ENCODE measurements at places on chromosomes 12 and 14. TPM values are rescaled to one million over a fixed set of nuclear protein-coding genes. Genes with fewer than 3 reads are reported as not detected.

Gene GALNT4
- total RNA-seq = 5.9 TPM

DNA sequence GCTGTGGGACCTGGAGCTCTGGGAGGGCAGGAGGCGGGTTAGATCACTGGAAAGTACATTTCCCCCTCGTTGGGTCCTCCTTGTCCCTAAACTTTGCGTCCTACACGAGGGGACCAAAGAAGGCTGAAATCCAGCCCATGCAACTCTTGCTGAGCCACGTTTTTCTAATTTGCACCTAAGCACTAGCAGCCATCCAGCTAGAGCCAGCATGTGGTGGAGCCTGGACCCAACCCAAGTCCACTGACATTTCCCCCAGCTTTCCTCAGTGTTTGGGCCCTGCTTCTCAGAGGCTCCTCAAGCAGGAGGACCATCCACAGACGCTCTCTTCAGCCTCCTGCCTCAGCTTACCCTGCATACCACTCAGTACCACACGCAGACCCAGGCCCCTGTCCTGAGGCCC, 49.7 kb downstream of the TSPAN11 start:
- no peak for DNase-seq

DNA sequence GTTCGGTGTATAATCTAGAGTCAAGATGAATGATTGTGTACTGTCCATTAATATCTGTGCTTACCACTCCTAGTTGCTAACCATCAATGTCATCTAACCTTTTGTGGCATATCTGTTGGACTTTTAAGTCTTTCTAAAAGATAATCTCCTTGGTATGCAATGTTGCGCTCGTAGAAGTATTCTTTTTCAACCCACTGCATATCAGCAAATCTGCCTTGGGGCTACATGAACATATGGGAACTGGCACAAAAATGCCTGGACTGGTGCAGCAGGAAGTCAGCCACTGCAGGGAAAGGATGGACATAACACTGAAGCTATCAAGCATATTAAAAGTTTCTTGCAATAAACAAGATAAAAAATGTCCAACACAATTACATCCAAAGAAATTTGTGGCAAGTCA, 124.3 kb upstream of the SLC38A4 start:
- no peak for DNase-seq

- no peak for DNase-seq
Observed at GRCh38 chr12:109762673-109763191, 49.1 kb downstream of the FAM222A start.

Gene ACOT4
- 1.5 TPM for total RNA-seq

- DNase-seq = no peak
Observed at GRCh38 chr14:53894456-53894855, 62.2 kb downstream of the BMP4 start.

GRCh38 chr12:51048661-51049251, 629 bp downstream of the LETMD1 start:
- no peak for DNase-seq

DNA sequence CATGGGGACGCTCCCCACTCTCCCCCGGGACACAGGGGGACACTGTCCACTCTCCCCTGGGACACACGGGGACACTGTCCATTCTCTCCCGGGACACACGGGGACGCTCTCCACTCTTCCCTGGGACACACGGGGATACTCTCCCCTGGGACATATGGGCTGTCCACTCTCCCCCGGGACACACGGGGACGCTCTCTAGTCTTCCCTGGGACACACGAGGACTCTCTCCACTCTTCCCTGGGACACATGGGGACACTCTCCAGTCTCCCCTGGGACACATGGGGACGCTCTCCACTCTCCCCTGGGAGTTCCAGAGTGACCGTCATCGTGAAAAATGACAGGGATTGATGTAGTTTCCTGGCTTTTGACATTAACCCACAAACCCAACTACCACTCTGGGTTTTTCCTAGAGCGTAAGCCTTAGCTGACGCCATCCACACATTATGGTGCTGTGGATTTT, 3.0 kb upstream of the P2RX2 start:
- DNase-seq = no peak

Gene SDSL
- 10.9 TPM for total RNA-seq

- DNase-seq = no peak
Observed at GRCh38 chr14:90617961-90618360, 198.3 kb downstream of the TTC7B start.

DNA sequence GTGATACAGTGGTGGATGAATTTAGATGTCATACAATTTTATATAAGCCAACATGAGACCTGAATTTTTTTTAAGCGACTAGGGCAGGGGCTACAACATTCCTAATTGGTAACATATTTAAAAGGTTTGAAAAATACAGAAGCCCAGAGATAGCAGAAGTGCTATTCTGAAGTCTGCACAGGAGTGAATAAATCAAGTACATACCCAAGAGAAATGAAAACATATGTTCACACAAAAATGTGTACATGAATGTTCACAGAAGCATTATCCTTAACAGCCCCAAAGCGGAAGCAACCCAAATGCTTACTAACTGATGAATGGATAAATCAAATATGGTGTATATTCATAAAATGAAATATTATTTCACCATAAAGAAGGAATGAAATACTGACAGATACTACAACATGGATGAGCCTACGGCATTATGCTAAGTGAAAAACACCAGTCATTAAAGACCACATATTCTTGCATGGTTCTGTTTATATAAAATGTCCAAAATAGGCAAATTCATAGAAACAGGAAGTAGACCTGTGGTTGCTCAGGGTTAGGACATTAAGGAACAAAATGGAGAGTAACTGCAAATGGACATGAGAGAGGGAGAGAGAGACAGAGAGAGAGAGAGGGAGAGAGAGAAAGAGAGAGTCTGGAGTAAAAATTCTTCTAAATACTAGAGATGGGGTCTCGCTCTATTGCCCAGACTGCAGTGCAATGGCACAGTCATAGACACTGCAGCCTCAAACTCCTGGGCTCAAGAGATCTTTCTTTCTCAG, 28.0 kb upstream of the GXYLT1 start:
- DNase-seq = no peak

GRCh38 chr14:50340963-50341362, 28.8 kb downstream of the DMAC2L start:
- no peak for DNase-seq

DNA sequence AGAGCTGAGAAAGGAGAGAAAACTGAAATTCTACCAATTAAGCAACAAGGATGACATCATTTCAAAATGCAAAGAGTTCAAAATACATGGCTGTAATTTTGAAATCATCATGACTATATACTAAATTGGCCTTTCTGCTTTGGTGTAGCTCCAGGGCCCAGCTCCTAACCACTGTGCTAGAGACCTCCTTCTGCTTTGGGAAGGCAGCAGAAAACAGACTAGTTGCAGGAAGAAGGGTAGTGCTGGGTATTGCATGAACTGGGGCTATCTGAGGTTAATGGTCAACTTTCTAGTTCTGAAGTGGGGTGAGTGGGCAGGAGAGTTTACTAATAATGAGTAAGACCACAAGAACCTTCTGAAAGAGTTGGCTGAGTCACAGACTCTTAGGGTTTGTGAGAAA, 66.2 kb downstream of the PTGER2 start:
- DNase-seq = no peak

DNA sequence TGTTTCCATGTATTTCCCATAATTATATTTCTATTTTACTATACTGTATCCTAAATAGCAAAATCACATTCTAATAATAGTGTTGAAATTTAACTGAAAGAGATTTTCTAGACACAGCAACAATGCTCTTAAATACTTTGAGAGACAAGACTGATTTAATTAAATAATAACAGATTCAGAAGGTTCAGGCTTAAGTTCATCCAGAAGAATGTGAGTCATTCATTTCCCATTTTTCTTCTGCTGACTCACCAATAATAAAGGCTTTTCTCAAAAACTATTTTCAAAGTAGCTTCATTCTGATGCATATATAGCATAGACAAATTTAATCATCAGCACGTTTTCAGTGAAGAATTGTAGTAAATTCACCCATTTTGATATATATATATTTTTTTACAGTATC, 481.4 kb downstream of the MDGA2 start:
- no peak for DNase-seq

Gene ADAM21
- total RNA-seq = 0.69 TPM

DNA sequence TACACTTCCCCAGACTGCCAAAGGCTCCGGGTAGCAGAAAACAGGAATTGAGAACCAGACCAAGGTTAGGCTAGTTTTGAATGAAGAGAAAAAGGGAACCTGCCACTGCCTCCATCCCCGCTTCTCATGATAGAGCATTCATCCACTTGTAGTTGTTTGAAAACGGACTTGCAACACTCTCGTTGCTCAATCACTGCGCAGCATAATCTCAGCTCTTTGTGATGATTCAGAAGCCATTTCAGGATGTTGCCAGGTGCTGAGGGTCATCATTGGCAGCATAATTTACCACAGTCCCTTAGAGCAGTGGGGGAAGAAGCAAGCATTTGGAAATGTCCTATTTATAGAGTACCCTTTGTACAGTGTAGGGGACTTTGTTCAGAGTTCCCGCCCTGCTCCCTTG, 25.6 kb downstream of the KCNK13 start:
- no peak for DNase-seq

DNA sequence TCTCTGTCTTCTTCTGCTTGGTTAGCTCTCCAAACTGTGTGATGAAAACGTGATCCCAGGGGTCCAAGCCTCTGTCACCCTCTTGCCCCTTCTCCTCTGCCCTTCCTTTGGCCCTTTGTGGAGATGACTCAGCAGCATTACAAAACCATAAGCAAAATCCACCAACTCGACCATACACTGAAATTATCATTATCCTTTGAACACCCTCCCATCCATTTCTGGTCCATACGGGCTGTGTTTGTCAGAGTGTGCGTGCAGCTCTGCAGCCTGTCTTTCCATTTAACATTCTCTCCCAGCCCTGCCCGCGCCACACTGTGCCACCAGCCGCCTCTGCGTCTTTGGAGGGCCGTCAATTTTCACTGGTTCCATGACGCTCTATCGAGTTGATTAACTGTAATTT, 69.2 kb downstream of the SLC25A47 start:
- no peak for DNase-seq

GRCh38 chr12:15165012-15165659, 56.1 kb downstream of the RERG start:
- no peak for DNase-seq

DNA sequence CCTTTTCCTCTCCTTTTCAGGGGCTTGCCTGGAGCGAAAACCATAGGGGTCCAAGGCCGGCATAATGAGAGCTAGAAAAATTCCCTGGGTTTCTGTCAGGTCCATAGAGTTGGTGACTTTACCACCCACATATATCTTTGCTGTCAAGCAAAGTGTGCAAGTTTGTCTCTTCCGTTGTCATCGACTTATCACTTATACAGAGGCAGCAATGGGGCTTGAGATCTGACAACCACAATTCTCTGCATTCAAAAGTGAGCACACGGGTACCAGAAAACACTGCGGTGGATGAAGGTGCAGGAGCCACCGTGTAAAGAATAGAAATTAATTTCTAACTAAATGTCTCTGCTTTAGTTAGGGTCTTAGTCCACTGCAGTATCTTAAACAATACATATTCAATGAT, 162.3 kb downstream of the DAD1 start:
- no peak for DNase-seq

Gene CCDC60
- 0.50 TPM for total RNA-seq

GRCh38 chr14:97036086-97036852, 239.1 kb downstream of the VRK1 start:
- no peak for DNase-seq

DNA sequence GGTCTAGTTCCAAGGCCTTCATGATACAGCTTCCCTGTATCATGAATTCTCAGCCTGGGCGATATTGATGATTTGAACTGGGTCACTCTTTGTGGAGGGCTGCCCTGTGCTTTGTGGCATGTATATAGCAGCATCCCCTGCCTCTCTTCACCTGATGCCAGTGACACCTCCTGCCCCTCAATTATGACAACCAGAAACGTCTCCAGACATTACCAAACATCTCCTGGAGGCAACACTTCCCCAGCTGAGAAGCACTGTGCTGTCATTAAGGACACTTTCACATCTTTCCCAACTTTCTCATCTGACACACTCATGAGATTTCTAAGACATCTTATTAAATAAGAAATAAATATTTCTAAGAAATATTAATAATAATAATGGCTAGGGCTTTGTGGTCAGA, 315.3 kb downstream of the BCL11B start:
- DNase-seq = no peak

DNA sequence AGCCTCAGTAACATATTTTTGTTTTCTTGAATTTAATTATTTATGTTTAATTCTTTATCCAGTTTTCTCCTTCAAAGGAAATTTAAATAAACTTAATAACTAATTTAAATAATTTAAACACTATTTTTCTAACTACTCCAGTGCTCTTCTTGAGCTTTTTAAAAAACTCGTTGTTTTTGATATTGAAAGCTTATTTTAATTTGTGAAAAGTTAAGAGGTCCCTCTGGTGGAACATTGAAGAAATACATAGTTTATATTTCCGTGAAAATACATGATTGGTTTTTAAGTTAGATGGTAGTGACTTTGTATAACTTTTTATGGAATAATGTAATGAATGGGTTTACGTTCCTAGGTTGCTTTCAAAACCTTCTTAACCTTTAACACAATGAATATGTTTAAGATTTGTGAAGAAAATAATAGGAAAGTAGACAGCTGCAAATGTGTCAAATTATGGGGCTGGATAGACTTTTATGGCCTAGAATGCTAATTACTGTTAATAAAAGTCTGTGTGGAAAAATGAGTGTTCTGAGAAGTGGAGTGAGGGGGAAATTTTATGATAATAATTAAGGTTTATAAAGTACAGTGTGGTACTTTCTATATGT, 45.9 kb upstream of the MSRB3 start:
- peak; percentile 1 for DNase-seq

GRCh38 chr14:22761734-22762133, 4.8 kb upstream of the OXA1L start:
- no peak for DNase-seq
